Brain (organoid and tissue), 16 donors: ENCODE measurements at places on chromosomes 2 and 18. TPM values are rescaled to one million over a fixed set of nuclear protein-coding genes. Genes with fewer than 3 reads are reported as not detected.

DNA sequence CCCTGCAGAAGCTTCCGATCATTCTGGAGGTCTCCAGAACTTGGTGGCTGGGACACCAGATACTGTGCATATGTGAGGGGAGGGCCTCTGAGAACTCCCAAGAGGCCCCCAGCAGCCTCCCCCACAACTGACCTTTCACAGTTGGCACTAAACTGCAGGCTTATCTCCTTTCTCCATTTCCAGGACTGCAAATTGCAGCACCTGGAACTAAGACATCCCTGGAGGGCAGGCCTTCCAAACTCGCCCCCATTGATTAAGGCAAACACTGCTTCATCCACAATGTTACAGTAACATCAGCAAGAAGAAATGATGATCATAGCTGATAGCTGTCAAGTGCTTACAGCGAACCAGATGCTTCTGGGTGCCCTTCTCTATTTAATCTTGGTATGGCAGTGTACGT lies 67.9 kb downstream of the TGOLN2 start:
- no peak for DNase-seq

AFF3 gene
- polyA plus RNA-seq = 3.1 TPM

GRCh38 chr2:239429473-239430350 lies 28.9 kb upstream of the HDAC4 start:
- DNase-seq = no peak

TMEM182 gene
- polyA plus RNA-seq = 3.1 TPM

SNRPD1 gene
- polyA plus RNA-seq = 120 TPM

ASNSD1 gene
- 12.2 TPM for polyA plus RNA-seq

- no peak for DNase-seq
These were observed 9.9 kb upstream of the GPR35 start for GRCh38 chr2:240615396-240615795.

CREG2 gene
- 3.8 TPM for polyA plus RNA-seq

GRCh38 chr2:37683921-37684780 lies 12.7 kb upstream of the CDC42EP3 start:
- no peak for DNase-seq

DNA sequence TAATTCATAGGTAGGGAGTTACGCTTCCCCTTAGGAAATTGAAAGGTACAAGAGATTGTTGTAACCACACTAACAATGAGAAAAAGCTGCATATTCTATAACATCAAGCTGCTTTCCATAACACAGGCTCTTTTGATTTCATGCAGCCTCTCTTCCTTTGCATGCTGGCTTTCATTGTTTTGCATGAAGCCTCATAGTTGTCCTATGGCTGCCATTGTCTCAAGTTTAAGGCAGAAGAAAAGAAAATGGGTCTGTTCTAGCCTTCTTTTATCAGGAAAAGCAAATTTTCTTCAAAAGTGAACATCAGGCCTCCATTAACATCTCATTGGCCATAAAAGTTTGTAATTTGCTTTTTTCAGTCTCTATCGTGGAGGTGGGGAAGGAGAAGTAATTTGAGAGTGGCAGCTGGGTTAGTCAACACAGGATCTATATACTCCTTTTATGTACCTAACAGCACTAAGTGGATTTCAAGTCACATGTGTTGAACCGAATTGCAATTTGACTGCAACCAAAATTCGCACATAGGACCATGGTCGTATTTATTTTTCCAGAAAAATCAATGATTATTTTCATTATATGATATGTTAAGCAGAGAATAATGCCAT lies 248.5 kb upstream of the RND3 start:
- no peak for DNase-seq
